ENCODE measurements at places on chromosomes 16 and 17. TPM values are rescaled to one million over a fixed set of nuclear protein-coding genes. Genes with fewer than 3 reads are reported as not detected.

DNA sequence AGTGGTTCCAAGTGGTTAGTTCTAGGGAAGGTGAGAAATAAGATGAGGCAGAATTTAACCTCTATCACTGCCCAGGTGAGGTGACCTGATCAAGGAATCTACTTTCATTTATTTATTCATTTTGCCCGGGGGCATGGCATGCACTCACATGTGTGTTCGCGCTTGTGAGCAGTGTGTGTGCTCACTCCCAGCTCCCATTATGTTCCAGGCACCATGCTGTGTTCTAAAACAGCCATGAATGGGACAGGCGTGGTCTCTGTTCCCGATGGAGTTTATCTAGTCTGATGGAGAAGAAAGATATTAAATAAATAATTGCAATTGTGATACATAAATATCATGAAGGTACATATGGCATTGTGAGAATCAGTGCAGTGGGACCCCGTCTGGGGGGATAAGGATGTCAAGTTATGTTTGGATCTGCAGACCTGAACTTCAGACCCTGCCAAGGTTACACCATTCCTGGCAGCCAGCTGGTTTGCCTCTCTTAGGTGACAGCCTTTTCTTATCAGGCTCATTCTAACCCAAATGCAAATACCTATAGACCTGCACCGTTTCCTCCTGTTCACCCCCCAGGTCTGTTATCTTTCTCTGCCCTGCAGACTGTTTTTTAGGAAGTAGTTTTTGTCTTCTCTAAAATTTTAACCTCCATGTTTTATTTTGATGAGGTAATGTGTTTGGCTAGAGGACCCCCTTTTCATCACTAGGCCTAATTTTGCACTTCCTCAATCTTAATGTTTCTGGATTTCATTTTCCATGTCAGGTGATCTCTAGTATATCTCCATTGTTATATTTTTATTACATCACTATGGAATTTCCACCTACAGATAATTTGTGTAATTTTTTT is 11.8 kb downstream of the CYB5B start:
- H3K4me3 ChIP-seq = no peak overlapping the region
- H3K27me3 ChIP-seq = no peaks in the 10 kb centered on the region
- no peak for DNase-seq
- H3K36me3 ChIP-seq = peaks cover 10% of the 10 kb centered on the region
- no peak overlapping the region for H3K27ac ChIP-seq

DNA sequence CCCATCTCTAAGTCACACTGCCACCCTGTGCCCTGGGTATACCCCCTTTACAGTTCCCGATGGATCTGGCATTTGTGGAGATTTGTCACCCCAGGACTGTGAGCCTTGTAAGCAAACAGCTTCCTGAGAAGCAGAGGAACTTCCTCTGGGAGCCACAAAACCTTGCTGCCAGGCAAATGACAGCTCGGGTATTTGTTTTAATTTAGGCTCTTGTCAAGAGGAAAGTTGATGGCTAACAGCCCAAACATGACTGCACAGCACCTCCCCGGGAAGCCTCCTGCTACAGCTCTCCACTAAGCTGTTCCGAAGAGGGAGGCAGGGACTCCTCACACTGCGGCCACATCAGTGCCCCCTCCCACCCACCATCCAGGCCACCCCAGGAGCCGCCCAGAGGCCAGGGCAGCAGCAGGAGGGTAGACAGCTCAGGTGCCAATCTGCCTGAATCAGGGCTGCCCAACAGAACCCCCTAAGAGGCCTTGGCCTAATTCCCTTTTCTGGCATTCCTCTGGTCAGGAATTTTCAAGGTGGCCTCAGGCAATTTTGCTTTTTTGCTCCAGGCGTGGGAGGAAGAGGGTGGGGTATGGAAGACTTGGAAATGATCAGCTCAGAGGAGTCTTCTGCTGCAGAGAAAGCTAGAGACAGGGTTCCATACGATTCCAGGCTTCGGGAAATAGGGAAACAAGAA is 2.6 kb downstream of the ABR start:
- H3K27me3 ChIP-seq = no peaks in the 10 kb centered on the region
- no peak overlapping the region for H3K4me3 ChIP-seq
- H3K36me3 ChIP-seq = no peaks in the 10 kb centered on the region
- DNase-seq = no peak
- no peak overlapping the region for H3K27ac ChIP-seq

DNA sequence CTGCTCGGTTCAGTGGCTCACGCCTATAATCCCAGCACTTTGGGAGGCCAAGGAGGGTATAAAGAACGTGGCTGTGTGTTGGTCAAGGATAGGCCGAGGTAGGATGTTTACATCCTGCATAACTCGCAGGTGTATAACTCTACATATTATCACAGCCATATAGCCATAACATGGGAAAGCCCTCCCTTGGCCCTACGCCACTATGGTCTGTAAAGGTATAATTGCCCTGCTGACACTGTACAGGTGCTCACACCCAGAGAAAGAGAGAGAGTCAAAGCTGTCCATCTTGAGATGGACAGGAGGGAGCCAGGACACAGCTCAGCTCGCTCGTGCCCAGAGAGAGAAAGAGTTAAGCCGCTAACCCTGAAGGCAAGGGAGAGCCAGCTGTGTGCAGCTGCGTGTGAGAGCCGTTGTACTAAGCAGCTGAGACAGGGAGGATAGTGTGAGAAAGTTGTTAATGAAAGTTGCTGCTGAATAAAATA is 30.4 kb upstream of the DHX8 start:
- no peak overlapping the region for H3K4me3 ChIP-seq
- H3K27me3 ChIP-seq = no peaks in the 10 kb centered on the region
- no peak overlapping the region for H3K27ac ChIP-seq
- no peaks in the 10 kb centered on the region for H3K4me1 ChIP-seq
- H3K36me3 ChIP-seq = no peaks in the 10 kb centered on the region
- no peak for DNase-seq

DNA sequence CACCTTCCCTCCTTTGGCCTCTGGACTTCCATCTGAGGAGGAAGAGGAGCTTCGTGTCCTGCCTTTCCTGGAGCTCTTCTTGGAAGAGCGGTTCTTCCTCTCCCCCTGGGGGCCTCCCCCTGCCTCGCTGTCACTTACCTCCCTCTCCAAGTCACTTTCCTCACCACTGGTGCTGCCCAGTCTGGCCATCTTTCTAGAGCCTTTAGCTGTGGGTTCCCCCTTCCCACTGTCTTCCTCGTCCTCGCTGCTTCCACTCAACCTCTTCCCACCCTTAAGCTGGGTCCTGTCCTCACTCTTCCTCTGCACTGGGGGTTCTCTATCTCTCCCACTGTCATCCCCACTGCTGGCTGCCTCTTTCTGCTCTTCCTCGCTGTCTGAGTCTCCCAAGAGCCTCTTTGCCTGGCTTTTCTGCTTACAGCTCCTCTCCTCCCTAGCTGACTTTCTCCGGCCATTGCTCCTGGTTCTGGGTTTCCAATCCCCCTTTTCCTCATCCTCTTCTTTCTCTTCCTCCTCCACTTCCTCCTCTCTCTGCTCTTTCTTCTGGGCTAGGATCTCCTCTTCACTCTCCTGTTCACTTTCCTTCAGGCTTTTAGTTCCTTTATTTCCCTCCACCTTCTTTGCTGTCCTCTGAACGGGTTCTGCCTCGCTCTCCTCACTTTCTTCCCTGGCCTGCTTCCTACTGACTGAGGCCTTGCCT is 1.4 kb downstream of the HIRIP3 start:
- no peak overlapping the region for H3K4me3 ChIP-seq
- DNase-seq = no peak
- H3K27me3 ChIP-seq = no peaks in the 10 kb centered on the region
- peaks cover 6% of the 10 kb centered on the region for H3K36me3 ChIP-seq
- no peak overlapping the region for H3K27ac ChIP-seq

- H3K36me3 ChIP-seq = no peaks in the 10 kb centered on the region
- no peak for DNase-seq
Observed at GRCh38 chr17:5248821-5249479, 14.3 kb upstream of the SCIMP start.

- no peak overlapping the region for H3K27ac ChIP-seq
- no peaks in the 10 kb centered on the region for H3K36me3 ChIP-seq
- no peaks in the 10 kb centered on the region for H3K4me1 ChIP-seq
- no peak overlapping the region for H3K4me3 ChIP-seq
Observed at GRCh38 chr17:43069368-43069898, 44.4 kb downstream of the RND2 start.

DNA sequence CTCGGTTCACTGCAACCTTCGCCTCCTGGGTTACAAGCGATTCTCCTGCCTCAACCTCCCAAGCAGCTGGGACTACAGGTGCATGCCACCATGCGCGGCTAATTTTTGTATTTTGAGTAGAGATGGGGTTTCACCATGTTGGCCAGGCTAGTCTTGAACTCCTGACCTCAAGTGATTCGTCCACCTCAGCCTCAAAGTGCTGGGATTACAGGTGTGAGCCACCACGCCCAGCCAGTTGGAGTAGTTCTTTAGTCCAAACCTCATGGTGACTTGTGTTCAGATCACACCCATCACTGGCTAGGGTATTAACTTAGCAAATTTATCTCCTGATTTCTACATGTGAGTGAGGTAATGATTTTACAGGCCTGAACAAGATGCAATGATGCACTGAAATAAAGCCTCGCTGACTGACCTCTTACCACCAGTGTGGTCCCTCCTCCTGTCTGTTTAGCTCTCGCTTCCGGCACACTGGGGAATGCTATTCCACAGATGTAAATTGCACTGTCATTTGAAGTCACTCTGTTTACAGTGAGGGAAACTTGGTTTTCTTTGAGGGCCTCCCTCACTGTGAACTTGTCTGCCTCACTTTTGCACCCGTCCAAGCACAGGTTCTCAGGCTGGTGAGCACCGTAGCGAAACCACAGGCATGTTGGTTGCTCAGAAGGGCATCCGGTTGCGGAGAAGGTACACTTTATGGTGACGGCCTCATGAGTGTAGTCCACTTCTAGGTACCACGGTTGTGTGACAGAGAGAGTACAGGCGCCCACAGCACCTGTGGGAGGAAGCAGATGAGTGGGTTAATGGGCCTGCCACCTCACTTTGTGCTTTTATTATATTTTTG is 5.5 kb downstream of the IGSF6 start:
- H3K4me3 ChIP-seq = peak overlapping the region; percentile 12
- peak overlapping the region; percentile 26 for H3K27ac ChIP-seq
- peaks cover 57% of the 10 kb centered on the region for H3K4me1 ChIP-seq
- H3K36me3 ChIP-seq = no peaks in the 10 kb centered on the region
- DNase-seq = peak; percentile 81

DNA sequence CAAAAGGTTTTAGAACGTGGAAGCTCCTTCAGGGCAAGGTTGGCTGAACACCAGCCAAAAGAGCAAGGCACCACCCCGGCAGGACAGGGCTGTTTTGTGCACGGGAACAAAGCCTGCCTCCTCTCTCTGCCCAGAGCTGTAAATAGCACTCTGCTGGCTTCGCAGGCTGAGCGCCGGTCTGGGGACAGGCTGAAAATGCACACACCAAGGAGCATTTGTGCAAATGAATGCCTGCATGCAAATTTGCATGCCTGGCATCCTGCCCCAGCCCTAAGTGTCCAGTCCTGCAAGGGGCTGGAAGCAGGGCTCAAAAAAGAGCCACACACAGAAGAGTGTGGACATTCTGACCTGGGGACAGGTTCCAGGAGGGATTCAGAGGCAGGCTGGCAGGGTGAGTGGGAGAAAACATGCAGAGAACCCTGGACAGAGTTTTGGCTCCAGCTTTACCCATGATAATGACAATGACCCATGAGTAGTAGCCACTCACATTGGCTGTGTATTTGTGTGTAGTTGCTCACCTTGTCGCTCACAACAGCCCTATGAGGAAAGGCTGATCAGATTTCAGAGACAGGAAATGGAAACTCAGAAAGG is 11.7 kb downstream of the ABAT start:
- DNase-seq = no peak
- no peak overlapping the region for H3K4me3 ChIP-seq
- H3K27ac ChIP-seq = no peak overlapping the region
- H3K27me3 ChIP-seq = no peaks in the 10 kb centered on the region

DNA sequence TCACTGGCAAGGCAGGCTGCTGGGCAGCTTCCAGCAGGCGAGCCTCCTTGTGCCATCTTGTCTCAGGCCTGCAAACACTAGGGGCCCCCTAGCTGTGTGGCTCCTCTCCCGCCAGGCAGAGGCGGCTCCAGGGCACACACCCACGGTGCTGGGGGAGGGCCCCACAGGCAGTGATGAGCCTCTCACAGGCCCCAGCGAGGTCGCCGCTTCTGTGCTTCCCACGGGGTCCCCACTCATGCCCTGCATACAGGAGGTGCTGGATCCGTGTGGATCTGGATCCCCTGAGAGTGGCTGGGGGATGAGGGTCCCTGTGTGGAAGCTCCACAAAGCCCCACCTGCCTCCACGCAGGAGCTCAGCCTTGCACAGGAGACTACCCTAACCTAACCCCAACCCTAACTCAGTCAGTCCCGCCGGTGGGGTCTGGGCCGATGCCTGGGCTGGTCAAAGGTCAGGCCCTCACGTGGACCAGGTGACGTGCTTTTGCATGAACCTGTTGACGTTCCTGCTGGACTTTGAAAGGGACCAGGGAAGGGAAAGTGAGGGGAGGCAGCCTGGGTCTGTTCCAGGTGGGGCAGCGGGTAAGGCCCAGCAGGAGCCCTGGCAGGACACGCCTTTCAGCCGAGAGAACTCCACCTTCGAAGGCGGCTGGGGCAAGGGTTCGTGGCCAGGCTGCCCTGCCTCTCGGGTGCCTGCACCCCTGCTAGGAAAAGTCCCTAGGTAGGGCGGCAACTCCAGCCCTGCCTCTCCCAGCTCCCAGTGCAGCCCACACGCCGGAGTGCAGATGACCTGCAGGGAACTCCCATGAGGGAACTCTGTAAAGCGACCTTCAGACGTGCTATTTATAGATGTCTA is 5.2 kb downstream of the SECTM1 start:
- H3K4me1 ChIP-seq = peaks cover 9% of the 10 kb centered on the region
- DNase-seq = no peak
- H3K27ac ChIP-seq = no peak overlapping the region
- no peaks in the 10 kb centered on the region for H3K36me3 ChIP-seq
- no peaks in the 10 kb centered on the region for H3K27me3 ChIP-seq
- no peak overlapping the region for H3K4me3 ChIP-seq

GRCh38 chr16:85645021-85645589 is 32.0 kb downstream of the GSE1 start:
- H3K36me3 ChIP-seq = no peaks in the 10 kb centered on the region
- H3K27me3 ChIP-seq = no peaks in the 10 kb centered on the region
- no peak overlapping the region for H3K27ac ChIP-seq
- no peak overlapping the region for H3K4me3 ChIP-seq
- DNase-seq = no peak

APOBR gene
- 7.7 TPM for total RNA-seq

ITGAD gene
- total RNA-seq = not detected

CHD3 gene
- 116 TPM for total RNA-seq

CHD9 gene
- total RNA-seq = 21.8 TPM

GRAP gene
- total RNA-seq = 10.1 TPM

SLC16A5 gene
- 1.3 TPM for total RNA-seq

REXO5 gene
- total RNA-seq = 7.9 TPM

TP53TG3B gene
- not detected for total RNA-seq

BAHCC1 gene
- total RNA-seq = not detected

OR3A3 gene
- not detected for total RNA-seq

SDR42E1 gene
- 11.9 TPM for total RNA-seq

Data from CD8-positive, alpha-beta memory T cell (primary cell).